G401 (cell line): ENCODE measurements at places on chromosomes 12 and 14. TPM values are rescaled to one million over a fixed set of nuclear protein-coding genes. Genes with fewer than 3 reads are reported as not detected.

- no peak for DNase-seq
Observed at GRCh38 chr12:21643758-21644157, 13.9 kb downstream of the LDHB start.

- DNase-seq = no peak
Observed at GRCh38 chr12:52006726-52007157, at the start of gene TAMALIN. Gene TAMALIN (plus strand): TSS chr12:52006946. CDS start chr12:52007020, 74 bp downstream.

THTPA gene
- 12.9 and 22.2 TPM in 2 replicates for total RNA-seq

KCNJ8 gene
- not detected in 2 replicates for total RNA-seq
